Iris pigment epithelial cell (primary cell): ENCODE measurements at places on chromosomes 12 and 14.

GRCh38 chr14:64845878-64846277 is 33.8 kb downstream of the SPTB start:
- peak; percentile 89 for DNase-seq

DNA sequence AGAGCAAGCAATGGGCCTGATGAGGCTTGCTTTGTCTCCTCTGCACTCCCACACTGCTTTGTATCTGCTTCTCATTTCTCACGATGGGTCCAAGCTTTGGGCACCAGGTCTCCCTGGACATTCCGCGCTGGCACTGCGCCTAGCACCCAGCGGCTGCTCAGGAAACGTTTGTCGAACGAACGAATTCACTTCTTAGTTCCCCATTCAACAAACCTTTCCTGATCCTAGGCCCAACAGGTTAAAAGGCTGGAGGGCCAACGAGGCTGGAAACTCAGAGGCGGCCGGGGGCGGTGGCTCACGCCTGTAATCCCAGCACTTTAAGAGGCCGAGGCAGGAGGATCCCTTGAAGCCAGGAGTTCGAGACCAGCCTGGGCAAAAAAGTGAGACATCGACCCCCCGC is 1.0 kb upstream of the GLRX5 start:
- no peak for DNase-seq

DNA sequence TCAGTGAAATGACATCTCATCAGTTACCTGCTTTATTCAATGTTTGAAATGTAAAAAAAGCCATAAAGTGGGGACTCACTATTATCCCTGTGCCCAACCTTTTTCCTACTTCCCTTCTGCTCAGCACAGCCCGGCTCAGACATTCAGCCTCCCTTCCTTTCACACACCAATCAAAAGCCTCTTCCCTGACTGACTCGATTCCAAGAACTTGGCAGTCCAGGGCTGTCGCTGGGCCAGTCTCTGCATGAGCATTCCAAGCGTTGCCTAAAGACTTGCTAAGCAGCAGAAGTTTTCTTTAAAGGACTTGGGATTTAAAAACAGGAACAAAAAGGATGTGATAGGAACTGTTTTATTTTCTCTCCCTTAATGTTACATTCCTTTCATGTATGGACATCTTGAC is 22.7 kb downstream of the ITPR2 start:
- DNase-seq, result peak; percentile 80

GRCh38 chr14:75303381-75303789 is 24.8 kb downstream of the FOS start:
- peak; percentile 69 for DNase-seq

GRCh38 chr12:109902891-109903418 is 2.9 kb downstream of the TCHP start:
- DNase-seq, result no peak

GRCh38 chr14:88667555-88668273 is 104.9 kb downstream of the ZC3H14 start:
- DNase-seq, result peak; percentile 73

DNA sequence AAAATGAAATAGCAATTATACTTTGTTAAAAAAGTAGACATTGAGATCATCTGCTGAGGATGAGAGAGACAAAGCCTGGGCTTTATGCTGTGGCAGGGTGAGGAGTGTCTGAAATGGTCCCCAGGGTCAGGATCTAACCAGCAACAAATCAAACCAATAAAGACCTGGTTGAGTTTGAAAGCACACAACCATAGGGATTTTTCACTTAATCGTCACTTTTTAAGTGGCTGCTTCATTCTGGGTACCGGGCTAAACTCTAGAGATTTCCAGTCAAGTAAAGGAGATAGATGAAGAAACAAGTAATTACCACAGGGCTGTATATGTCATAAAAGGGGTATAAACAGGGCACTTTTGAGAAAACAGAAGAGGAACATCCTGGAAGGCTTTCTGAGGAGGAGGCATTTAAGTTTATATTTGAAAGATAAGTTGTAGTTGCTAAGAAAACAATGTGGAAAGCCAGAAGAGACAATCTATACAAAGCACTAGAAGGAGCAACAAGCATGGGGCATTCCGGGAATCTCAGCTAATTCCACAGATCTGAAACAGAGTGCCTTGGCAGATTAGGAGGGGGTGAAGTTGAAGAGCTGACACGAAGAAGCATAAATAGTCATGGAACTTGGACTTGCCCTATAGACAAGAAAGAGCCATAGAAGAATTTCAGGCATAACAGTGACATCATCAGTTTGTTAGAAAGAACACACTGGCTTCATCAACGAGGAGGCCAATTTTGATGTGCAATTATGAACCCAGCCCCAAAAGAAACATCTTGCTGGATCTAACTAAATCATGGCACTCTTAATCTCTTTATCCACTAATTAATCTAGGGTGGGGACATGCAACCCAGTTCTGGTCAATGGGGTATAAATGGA is 46.9 kb upstream of the FRS2 start:
- no peak for DNase-seq

DNA sequence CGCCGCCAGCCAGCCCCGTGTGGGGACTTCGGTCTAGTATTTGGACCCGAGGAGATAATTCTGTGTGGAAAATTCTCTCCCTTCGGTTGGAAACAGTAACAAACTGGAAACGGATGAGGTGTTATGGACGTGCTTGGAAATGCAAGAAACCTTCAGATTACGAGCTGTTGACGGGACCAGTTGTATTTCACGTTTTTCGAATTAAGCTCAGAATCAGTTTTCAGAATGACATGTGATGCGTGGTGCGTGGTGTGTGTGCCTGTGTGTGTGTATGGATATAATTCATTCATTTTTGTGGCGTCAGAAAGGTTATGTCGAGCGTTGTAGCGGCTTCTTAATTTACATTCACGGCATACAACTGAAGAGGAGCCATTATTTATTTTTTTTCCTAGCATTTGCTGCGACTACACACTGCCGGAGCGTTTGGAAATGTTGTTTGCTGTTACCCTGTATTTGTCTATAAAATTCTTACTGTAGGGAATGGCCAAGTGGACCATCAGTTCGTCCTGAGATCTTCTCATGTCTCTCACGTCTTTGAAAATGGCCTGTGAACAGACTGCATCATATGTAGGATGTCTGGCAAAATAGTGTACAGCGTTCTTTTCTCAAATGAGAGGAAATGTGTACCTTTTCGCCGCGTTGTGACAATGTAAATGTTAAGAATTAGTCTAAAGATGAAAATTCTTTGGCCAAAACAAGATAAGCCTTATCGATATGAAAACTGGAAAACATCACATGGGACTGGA is 1.3 kb downstream of the TRAF3 start:
- DNase-seq, result peak; percentile 64

GRCh38 chr12:30416631-30417030 is 279.0 kb downstream of the IPO8 start:
- DNase-seq, result no peak

GRCh38 chr12:131499864-131500190 is 211.1 kb upstream of the SFSWAP start:
- DNase-seq, result no peak

DNA sequence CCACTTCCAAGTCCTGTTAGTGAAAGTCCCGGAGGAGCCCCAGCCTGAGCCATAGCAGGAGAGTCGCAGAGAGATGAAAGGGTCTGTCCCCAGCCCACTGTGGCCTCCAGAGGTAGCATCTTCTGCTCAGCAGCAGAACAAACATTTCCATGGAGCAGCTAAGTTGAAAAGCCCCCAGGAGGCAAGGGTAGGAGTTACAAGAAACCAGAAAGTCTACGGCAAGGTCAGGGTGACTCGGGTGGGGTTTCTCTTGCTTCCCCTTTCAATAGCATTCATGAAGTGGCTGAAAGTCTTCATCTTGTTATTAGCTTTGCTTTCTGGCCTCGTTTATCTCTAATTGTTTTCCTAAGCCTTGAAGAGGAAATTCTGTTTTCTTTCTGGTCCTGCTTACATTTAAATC is 151.2 kb upstream of the DIO3 start:
- no peak for DNase-seq

DNA sequence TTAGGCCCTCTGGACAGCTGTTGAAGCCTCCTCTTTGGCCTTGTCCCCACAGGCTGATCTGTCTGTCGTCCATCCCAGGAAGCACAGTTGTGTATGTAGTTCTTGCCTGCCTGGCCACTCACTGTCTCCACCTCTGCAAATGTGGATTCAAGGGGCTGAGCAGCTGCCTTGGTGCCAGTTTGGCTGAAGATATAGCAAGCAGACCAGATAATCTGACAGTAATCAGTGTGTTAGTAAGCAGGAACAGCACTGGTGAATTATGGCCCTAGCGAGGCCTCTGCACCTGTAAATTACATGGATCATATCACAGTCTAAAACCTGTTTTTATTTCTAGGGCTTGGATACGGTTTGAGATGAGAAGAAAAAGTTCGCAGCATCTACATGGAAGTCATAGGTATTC is 282.5 kb upstream of the NOS1 start:
- DNase-seq, result no peak

DNA sequence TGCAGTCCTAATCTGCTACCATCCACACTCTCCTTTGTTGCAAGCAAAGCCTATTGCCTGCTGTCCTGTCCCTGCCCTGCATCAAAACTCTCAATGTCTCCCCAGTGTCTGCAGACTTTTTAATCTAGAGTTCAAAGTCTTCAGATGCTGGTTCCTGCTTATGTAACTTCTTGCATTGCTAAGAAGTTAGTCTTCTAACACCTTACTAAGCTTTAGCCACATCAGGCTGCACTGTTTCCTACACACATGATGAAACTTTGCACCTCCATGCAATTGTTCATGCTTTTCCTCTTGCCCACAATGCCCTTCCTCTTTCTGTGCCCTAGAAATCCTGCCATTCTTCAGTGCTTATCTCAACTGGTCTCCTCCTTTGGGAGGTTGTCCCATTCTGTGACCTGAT is 16.2 kb upstream of the DICER1 start:
- DNase-seq, result no peak

GRCh38 chr14:104601786-104602185 is 2.8 kb downstream of the TMEM179 start:
- DNase-seq, result no peak

DNA sequence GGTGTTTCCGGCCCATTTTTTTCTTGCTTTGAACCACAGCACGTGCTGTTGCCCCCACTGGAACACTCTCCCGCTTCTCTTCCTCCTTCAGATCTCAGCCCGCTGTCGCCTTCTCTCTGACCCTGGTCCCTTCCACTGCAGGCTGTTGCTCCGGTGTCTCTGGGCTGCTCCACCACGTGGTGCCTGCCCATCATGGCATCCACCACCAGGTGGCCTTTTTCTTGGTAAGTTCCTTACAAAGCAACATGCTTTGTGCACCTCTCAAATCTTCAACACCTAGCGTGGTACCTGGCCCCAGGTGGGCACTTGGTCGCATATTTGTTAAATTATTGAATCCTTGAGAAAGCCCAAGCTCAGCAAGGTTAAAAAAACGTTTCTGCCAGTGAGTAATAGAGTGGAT is 19.1 kb downstream of the TUNAR start:
- no peak for DNase-seq

- no peak for DNase-seq
Measured at GRCh38 chr12:95738024-95738611, 52.4 kb downstream of the NTN4 start.

- no peak for DNase-seq
Measured at GRCh38 chr12:29032446-29032845, 116.6 kb upstream of the FAR2 start.

GRCh38 chr12:66087365-66087943 is 43.1 kb downstream of the LLPH start:
- DNase-seq, result peak; percentile 75

DNA sequence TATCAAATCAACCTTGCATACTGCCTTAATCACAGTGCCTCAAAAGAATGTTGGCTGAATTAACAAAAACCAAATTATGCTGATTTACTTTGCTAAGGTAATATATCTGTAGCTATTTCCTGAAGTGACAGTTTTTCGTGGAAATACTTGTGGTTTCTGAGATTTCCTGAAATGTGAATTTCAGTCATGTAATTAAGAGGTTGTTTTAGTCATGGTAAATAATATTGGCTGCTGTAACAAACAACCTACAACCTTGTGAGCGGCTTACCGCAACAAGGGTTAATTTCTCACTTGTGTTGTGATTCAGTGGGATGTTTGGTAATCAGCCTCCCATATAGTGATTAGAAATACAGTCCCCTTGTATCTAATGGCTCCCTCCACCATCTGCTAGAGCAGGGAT is 387.9 kb downstream of the NELL2 start:
- DNase-seq, result no peak

DNA sequence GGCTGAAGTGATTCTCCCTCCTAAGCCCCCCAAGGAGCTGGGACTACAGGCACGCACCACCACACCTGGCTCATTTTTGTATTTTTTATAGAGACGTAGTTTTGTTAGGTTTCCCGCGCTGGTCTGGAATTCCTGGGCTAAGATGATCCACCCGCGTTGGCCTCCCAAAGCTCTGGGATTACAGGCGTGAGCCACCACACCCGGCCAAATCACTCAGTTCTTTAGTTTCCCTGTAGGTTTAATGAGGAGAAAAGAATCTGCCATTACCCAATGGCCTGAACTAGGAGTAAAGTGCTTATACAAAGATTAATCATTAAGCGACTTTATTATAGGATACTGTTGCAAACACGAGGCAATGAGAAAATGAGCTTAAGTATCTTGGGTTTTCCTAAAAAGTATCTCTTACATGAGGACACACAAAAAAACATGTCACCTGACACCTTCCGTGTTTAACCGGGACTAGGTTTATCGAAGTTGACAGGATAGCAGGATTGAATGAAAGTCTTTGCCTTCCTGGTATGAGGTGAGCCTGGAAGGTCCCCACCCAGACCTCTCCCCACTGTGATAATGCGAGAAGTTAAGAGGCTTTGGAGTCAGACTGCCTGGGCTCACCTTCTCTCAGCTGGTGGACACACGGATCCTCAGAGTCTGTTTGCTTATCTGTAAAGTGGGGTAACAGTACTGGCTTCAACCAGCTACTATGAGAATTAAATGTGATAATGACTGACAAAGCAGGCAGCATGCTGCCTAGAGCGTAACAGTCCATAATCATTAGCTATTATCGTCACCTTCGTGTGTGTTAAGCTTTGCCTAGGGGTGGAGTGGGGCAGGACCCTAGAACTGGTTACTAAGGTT is 133.5 kb upstream of the KRAS start:
- DNase-seq, result no peak

GRCh38 chr12:96419576-96420276 is 19.5 kb upstream of the CDK17 start:
- no peak for DNase-seq

DNA sequence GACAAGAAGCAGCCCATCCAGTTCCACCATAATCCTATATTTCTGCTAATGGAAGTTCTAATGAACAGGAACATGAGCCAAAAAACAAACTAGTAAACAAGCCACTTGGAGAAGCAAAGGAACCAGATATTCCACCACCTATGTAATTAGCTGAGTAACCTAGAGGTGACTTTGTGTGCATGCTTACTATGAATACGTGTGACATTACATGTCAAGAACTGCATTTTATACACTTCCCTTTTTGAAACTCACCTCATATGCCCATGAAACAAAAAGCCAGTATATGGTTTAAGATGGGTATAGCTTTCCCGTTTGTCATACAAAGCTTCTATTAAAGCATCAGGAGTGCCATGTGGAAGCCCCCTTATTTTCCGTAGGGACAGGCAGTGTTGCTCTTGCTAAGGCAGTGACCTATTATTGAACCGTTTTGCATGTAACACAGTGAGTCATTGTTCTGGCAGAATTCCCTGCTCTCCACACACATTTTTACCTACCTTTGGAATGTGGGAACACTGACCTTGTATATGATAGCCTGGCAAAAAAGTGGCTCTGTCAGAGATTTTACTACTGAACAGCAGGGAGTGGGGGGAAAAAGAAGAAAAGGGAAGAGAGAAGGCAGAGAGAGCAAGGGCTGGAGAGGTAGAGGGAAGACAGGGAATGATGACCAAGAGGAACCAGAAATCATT is 34.8 kb upstream of the FRMD6 start:
- peak; percentile 87 for DNase-seq
